Neural crest cell (in vitro differentiated cells): ENCODE measurements at places on chromosomes 2 and 18.

GRCh38 chr2:133753665-133754064 is 185.4 kb upstream of the NCKAP5 start:
- no peak for DNase-seq

DNA sequence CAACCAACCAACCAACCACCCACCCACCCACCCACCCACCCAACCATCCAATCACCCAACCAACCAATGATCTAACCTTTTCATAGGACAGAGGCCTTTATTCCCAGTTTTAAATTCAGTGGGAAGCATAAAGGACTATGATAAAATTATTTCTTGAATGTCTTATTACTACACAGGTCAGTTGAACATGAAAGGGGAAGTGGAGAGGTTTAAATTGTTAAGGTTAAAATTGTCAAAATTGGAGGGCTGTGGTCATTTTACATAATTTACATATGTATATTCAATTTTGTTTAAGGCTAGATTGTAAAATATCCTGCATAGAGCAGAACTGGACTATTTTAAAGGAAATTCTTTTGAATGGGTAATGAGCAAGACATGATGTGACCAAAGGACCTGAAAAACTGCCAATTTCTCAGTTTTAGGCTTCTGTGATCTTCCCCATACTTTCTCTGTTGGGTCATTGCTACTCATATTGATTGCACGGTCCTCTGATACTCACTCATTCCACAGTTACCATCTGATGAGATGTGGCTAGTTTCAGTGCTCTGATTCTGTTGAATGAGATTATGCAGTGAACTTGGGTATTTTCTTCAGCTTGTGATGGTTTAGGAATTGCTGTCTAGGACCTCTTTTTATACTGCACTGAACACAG is 127.4 kb downstream of the PLCL1 start:
- DNase-seq = no peak

GRCh38 chr2:129738799-129739198 is 240.7 kb upstream of the RAB6C start:
- no peak for DNase-seq

DNA sequence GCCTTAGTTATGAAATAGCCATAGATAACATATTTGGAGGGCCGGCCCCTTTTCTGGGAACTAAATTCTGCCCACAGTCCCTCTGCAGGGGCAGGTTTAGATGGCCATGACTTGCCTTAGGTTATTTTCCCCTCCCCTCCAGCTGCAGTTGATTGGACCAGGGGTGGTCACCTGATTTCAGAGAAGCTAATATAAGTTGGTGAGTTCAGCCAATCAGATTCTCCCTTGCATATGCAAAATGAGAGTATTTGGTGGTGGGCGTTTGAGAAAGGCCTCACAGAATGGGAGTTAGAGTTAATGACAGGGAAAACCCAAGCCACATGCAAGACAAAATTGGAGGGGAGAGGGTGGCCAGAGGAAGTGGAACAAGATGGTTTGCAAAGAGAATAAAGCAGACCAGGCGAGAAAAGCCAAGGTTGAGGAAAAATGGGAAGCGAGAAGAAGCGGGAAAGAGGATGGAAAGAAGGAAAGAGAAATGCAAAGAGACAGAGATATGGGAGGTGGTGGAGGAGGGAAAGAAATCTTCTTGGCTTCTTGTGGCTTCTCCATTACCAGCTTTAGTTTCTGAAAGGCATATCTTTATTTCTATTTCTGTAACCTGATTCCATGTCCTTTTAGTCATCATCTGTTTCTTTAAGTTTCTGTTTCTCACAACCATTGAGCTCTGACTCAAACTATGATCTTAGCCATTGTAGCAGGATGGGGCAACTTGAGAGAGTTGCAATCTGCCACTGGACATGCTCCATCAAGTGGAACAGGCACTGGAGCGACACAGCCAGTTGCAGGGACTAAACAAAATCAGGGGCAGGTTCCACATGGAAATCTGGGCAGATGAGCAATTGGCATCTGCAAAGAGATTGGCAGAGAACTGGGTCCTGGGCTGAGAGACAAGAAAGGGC is 108.1 kb upstream of the SIX3 start:
- no peak for DNase-seq
